ENCODE measurements at places on chromosomes 12 and 14. TPM values are rescaled to one million over a fixed set of nuclear protein-coding genes. Genes with fewer than 3 reads are reported as not detected.

The TESPA1 gene
- not detected for total RNA-seq

The PPP4R4 gene
- total RNA-seq = 1.4 TPM

The CCDC196 gene
- not detected for total RNA-seq

The SLC7A8 gene
- total RNA-seq = 8.0 TPM

The AMN gene
- 0.07 TPM for total RNA-seq

The NTN4 gene
- 130 TPM for total RNA-seq

The CCDC38 gene
- not detected for total RNA-seq

The EIF5 gene
- total RNA-seq = 134 TPM

The OTX2 gene
- not detected for total RNA-seq

The TMX1 gene
- total RNA-seq = 31.2 TPM

The PZP gene
- total RNA-seq = not detected

The NUDT4 gene
- total RNA-seq = 58.4 TPM

The LRRC9 gene
- not detected for total RNA-seq

Data from smooth muscle cell of the pulmonary artery (primary cell).